RWPE1 (cell line): ENCODE measurements at places on chromosomes 13 and 19.

- DNase-seq: no peak
These were observed 15.4 kb downstream of the ADAT3 start for GRCh38 chr19:1920644-1921043.

DNA sequence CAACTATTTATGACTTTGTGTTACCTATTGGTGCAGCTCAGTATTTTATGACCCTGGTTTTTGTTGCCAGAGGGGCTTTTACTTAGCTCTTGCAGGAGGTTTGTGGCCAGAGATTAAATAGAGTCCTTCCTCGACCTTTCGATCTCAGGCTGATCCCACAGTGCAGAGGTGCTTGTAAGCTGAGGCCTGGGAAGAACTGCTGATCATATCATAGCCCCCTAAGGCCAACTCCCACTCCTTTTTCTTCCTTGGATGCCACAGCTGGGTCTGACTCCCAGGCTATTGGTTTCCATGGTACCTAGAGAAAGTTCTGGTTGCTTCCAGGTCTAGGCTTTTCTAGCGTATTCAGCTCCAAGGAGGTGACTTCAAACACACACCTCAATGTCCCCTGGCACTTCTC is 324.9 kb downstream of the FOXO1 start:
- DNase-seq: no peak

- peak; percentile 74 for DNase-seq
These were observed at the start of gene ICAM5 for GRCh38 chr19:10289836-10290356. TSS of gene ICAM5 (plus strand) at chr19:10289952. CDS start at chr19:10290044, 92 bp downstream.

DNA sequence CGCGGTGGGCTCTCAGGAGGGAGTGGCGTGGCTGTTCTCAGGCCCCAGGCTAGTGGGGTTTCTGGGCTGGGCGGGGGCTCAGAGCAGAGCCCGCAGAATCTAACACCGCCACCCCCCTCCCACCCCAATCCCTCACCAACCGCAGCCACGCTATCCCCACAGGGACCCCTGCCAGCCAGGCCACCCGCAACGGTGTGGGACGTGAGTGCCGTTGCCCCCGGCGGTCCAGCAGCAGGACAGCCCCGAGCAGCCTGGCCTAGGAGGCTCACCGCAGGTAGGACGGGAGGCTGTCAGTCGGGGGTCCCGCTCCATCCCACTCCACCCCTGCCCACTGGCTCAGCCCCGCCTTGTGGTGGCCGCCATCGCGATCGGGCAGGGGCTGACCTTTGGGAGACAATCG is at the start of gene NTN5:
NTN5 (minus strand) TSS at position 24 of the 400 bp plus-strand sequence. CDS start 2,031 bp downstream, outside the sequence.
- DNase-seq: no peak

- DNase-seq: no peak
These were observed at the start of gene ATXN8OS for GRCh38 chr13:70107498-70108281. TSS of gene ATXN8OS (plus strand) at chr13:70107826.

DNA sequence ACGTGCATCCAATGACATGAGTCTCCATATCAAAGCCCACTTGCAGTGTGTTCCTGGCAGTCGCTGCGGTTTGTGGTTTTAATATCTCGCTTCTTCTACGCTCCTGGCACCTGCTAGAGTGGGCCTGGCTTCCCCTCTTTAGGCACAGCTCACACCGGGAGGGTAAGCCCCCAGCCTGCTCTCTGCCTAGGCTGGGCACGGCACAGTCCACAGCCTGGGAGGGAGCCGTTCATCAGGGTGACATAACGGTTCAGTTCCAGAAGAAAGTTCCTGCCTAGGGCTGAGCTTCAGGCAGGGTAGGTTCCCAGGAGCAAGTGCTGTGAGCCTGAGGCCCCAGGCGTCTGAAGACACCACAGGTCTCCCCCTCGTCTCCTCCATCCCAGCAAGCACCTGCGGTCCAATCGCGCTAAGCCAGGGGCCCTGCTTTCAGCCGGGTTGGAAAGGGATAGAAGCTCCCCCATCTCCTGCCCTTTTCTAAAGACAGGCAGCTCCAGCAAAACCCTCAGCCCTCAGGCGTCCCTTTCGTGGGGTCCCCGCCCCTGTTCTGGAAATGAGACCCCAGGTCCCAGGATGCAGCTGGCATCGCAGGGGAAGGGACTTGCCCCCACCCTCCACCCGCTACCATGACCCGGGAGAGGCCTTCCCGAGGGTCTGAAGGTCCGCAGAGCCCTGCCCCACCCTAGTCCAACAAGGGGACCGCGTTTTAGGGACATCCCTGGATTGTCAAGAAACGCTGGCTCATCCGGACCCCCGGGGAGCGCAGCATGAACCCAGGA is 121.6 kb upstream of the ZNF507 start:
- no peak for DNase-seq

GRCh38 chr13:74258961-74259360 is 124.8 kb upstream of the KLF12 start:
- DNase-seq: no peak

- peak; percentile 81 for DNase-seq
These were observed 42.1 kb downstream of the PTPRS start for GRCh38 chr19:5298471-5298901.

DNA sequence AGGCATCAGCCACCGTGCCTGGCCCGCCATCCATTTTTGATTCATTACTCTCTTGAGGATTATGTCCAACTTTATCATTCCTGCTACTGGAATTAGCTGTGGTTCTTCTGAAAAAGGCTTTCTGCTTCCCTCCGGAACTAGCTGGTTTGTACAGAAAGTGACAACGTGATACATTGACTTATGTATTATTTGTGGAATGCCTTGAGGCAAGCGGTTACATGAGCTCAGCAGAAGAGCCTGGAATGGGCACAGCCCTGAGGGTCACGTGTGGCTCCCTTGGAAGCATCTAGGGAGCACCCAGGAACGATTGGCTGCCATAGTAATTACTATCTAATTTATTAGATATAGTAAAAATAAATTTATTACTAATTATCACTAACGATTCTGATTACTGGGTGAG is 14.4 kb upstream of the RETN start:
- DNase-seq: peak; percentile 33

GRCh38 chr19:41416194-41416674 is 10.9 kb downstream of the B3GNT8 start:
- peak; percentile 32 for DNase-seq

GRCh38 chr19:2808129-2808941 is 11.3 kb upstream of the ZNF554 start:
- no peak for DNase-seq

DNA sequence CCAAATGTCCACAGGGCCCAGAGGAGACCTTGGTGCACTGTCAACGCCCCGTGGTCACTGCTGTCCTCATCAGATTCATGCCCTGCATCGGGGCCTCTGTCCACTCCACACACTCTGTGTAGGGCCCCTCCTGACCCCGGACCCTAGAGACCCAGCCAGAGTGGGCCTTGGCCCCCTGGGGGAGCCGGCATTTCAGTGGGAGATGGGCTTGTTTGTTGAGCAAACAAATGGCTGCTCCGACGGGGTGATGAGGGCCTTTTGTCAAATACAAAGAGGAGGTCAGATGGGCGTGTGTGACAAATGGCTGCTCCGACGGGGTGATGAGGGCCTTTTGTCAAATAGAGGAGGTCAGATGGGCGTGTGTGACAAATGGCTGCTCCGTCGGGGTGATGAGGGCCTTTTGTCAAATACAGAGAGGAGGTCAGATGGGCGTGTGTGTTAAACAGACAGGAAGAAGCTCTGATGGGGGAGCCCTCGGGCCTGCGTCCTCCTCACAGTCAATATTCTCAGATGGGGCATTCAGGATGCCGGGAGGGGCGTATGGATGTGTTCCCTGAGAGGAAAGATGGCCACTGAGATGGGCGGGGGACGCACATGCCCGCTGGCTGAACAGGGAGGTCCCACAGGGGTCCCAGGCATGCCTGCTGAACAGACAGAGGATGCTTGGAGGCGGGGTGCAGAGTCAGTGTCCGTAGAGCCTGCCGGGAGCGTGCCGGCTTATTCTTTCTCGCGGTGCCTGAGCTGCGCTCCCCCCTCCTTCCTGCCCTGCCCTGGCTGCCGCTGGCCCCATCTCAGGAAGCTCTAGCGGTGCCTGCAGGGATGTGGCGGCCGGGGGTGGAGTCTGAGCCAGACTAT is 36.3 kb downstream of the SMIM24 start:
- no peak for DNase-seq

DNA sequence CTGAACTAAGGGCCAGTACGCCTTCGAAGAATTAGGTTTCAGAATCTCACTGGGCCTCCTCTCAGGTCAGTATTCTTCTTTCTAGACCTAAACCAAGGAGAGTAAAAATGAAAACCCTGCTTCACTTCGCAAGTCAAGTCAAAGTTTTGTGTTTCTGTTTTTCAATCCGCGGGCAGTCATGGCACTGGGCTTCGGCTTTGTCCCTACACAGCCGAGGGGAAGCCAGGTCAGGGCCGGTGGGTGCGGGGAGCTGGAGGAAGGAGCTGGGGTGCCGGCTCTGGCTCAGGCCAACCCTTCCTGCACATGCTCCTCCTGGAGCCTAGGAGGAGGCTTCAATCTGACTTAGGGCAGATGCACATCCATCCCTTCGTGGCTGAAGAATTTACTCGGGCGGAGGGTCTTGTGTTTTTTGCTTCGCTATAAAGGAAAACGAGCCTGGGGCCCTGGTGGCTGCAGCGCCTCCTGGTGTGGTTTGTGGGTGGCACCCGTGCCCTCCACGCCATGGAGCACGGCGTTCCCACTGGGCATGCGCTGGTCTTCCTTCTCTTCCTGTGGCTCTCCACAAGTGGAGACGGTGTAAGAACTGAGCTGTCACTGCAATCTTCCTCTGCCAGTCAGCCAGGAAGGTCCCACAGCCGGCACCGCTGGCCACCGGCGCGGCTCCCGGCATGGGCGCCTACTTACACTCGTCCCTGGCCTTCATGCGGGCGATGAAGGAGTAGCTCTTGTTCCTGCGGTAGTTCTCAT is 22.5 kb downstream of the C19orf44 start:
- no peak for DNase-seq

DNA sequence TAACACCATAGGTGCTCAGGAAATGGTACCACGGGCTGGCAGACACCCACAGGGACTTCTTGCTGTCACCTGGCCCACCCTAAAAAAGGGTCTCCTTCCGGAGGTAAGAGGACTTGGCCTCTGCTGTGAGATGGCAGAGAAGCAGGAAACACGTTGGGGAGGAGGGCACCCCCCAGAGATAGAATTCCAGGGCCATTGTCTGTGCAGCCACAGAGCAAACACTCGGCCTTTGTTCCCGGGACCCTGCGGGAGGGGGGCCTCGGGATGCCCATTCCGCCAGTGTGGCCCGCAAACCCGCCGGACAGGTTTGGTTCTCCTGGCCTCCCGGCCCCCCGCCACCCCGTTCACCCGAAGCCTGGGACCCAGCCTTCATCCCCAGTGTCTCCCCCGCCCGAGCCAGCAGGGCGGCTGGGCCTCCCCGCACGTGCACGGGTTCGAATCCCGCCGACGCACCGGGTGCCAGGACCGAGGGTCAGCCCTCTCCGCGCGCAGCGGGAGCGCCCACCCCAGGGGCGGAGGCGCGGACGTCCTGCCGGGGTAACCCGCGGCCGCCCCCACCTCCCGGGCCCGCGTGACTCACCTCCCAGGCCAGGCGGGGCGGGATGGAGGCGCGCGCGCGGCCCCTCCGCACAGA is 714 bp downstream of the PLPP2 start:
- DNase-seq: peak; percentile 72

- DNase-seq: no peak
These were observed 71.7 kb downstream of the TUBGCP3 start for GRCh38 chr13:112516218-112516617.

DNA sequence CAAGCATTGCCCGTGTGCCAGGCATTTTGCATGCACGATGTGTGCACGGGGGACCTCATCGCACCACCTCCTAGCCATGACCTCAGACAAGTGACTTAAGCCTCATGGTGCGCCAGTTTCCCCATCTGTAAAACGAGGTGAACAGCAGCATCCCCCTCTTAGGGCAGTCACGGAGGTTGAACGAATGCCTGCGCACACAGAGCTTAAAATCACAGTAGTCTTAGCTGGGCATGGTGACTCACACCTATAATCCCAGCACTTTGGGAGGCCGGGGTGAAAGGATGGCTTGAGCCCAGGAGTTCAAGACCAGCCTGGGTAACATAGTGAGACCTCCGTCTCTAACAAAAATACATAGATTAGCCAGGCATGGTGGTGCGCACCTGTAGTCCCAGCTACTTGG is 48.6 kb downstream of the PIN1 start:
- no peak for DNase-seq
